ENCODE measurements at places on chromosomes 3 and 15. TPM values are rescaled to one million over a fixed set of nuclear protein-coding genes. Genes with fewer than 3 reads are reported as not detected.

DNA sequence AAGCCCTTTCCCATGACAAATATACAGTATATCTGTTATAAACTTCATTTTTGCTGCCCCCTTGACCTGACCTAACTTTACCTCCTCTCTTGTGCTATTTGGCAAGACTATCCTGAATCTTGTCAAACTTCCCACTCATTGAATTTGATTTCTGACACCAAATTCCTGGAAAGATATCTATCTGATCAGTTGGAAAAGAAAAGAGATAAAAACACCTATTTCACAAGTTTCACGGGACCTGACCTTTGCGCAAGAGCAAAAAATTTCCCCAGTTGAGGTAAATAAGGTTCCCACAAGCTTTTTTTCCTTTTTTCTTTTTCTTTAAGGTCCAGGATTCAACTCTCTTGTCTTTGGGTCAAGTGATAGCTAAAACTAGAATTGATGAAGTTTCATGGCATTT is 189.2 kb upstream of the LPP start:
- DNase-seq: no peak
- no peaks in the 10 kb centered on the region for H3K36me3 ChIP-seq
- no peak overlapping the region for H3K27ac ChIP-seq
- H3K4me3 ChIP-seq: no peak overlapping the region
- H3K4me1 ChIP-seq: peaks cover 2% of the 10 kb centered on the region

GRCh38 chr15:45409596-45409995 is 31.3 kb upstream of the GATM start:
- peaks cover 49% of the 10 kb centered on the region for H3K4me1 ChIP-seq
- no peak overlapping the region for H3K27ac ChIP-seq
- H3K4me3 ChIP-seq: no peak overlapping the region

- no peak overlapping the region for H3K27ac ChIP-seq
- H3K27me3 ChIP-seq: peaks cover 2% of the 10 kb centered on the region
- H3K36me3 ChIP-seq: no peaks in the 10 kb centered on the region
- H3K4me1 ChIP-seq: no peaks in the 10 kb centered on the region
- H3K4me3 ChIP-seq: no peak overlapping the region
These were observed 13.4 kb downstream of the SYNM start for GRCh38 chr15:99118258-99118632.

DNA sequence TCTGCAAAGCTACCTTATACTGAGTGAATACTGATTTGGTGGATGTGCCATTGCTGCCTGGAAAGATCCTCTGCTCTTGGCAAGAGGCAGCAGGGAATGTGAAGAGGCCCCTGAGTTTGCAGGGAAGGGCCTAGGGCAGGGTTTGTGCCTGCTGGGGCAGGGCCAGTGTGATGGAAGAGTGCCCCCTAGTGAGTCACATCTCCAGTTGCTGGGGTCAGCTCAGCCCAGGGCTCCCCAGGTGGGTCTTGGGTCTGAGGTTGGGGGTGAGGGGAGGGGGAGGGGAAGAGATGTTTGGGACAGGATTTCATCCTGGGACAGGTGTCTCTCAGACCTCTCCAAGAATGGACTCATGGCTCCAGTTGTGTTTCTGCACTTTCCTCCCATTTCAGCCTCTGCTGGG is 4.1 kb upstream of the AMOTL2 start:
- peaks cover 71% of the 10 kb centered on the region for H3K27me3 ChIP-seq
- peaks cover 13% of the 10 kb centered on the region for H3K4me1 ChIP-seq
- no peak overlapping the region for H3K27ac ChIP-seq
- no peaks in the 10 kb centered on the region for H3K36me3 ChIP-seq

DNA sequence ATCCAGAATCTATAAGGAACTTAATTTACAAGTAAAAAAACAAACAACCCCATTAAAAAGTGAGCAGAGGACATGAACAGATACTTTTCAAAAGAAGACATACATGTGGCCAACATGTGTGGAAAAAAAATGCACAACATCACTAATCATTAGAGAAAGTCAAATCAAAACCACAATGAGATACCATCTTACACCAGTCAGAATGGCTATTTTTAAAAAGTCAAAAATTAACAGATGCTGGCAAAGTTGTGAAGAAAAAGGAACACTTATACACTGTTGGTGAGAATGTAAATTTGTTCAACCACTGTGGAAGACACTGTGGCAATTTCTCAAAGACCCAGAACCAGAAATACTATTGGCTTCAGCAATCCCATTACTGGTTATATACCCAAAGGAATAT is 830.0 kb upstream of the ALCAM start:
- no peaks in the 10 kb centered on the region for H3K27me3 ChIP-seq
- H3K36me3 ChIP-seq: no peaks in the 10 kb centered on the region
- no peak overlapping the region for H3K4me3 ChIP-seq
- no peak for DNase-seq

GRCh38 chr3:34394978-34395748 is 596.7 kb downstream of the PDCD6IP start:
- no peaks in the 10 kb centered on the region for H3K36me3 ChIP-seq
- no peaks in the 10 kb centered on the region for H3K4me1 ChIP-seq
- no peak for DNase-seq

DNA sequence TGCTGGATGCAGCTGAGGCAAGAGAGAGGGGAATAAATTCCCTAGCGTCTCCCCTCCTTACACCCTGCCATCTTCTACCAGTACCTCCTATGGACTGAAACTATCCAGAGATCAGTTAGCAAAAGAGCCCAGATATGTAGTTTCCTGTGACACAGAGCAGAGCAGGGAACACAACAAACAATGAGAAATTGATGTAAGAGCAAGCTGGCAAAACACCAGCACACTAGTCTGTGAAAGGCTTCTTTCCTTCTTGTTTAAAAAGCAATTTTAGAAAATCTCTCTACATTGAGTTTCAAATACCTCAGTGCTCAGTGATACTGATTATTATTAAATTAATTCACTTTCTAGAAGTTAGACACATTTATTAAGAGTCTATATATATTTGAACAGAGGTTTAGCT is 215.6 kb upstream of the AZI2 start:
- H3K36me3 ChIP-seq: no peaks in the 10 kb centered on the region
- no peak overlapping the region for H3K27ac ChIP-seq
- H3K27me3 ChIP-seq: no peaks in the 10 kb centered on the region
- no peak overlapping the region for H3K4me3 ChIP-seq
- DNase-seq: no peak

DNA sequence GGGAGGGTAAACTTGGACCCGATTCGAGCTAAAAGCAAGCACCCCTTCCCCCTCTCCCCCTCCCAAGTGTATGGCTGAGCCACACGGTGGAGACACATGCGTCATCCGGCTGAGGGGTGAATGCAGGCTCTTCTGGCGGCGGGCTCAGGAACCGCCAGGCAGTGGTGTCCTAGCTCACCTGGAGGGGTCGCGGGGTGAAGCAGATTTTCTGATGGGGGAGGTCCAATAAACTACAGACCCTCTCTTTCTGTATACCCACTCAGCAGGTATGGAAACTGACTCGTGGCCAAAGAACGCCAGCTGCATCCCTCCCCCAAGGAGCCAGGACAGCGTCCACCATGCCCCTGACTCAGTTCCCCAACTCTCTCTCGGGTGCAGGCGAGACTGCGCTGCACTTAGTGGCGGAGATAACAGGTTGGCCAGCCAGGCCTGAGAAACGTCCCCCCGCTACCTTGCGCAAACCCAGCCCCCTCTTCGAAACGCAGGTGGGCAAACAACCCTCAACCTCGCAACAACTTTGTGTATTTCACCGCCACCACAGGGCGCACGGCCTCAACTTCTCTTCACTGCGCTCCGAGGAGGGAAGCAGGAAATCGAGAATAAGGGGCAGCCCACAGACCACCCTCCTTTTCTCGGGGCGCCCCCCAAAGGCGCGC is 1.3 kb downstream of the MAGI1 start:
- peaks cover 18% of the 10 kb centered on the region for H3K4me1 ChIP-seq
- DNase-seq: no peak
- H3K4me3 ChIP-seq: no peak overlapping the region
- H3K27me3 ChIP-seq: peaks cover 70% of the 10 kb centered on the region
- no peaks in the 10 kb centered on the region for H3K36me3 ChIP-seq
- H3K27ac ChIP-seq: no peak overlapping the region

- H3K27ac ChIP-seq: no peak overlapping the region
- H3K4me3 ChIP-seq: no peak overlapping the region
- no peak for DNase-seq
- H3K36me3 ChIP-seq: no peaks in the 10 kb centered on the region
- no peaks in the 10 kb centered on the region for H3K4me1 ChIP-seq
These were observed 21.6 kb downstream of the REC114 start for GRCh38 chr15:73464602-73465001.

DNA sequence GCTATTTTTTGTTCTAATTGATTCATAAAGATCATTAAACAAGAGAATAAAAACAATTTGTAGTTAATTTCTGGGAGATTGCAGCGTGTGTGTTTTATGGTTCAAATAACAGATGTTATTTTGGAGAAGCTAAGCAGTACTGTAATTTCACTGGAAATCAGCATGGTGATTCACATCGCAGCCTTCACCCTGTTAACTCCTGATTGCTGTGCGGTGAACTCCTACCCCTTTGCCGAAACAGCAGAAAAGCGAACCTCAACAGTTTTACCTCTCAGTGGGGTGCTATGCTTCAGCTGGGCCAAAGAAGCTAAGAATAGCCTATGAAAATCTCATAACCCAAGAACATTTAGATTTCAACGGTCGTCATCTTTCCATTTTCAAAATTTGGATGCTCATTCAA is 441.5 kb upstream of the RARB start:
- H3K4me3 ChIP-seq: no peak overlapping the region
- H3K27me3 ChIP-seq: no peaks in the 10 kb centered on the region
- no peaks in the 10 kb centered on the region for H3K4me1 ChIP-seq

DNA sequence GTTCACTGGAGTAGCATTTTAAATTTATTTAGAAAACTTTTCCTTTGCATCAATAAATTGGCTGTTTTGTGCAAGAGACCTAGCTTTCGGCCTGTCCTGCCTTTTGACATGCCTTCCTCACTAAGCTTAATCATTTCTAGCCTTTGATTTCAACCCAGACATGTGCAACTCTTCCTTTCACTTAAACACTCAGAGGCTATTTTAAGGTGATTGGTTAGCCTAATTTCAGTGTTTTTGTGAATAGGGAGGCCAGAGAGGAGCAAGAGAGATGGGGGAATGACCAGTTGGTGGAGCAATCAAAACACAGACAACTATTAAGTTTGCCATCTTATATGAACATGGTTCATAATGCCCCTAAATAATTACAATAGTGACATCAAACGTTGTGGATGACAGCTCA is 333.4 kb downstream of the SLC9A9 start:
- DNase-seq: no peak
- H3K36me3 ChIP-seq: no peaks in the 10 kb centered on the region
- no peaks in the 10 kb centered on the region for H3K4me1 ChIP-seq
- H3K27me3 ChIP-seq: no peaks in the 10 kb centered on the region
- no peak overlapping the region for H3K4me3 ChIP-seq
- no peak overlapping the region for H3K27ac ChIP-seq

MNS1 gene
- 0.94 TPM for total RNA-seq

FBXL22 gene
- total RNA-seq: 0.56 TPM
